Glutamatergic neuron (in vitro differentiated cells): ENCODE measurements at places on chromosomes 16 and 17. TPM values are rescaled to one million over a fixed set of nuclear protein-coding genes. Genes with fewer than 3 reads are reported as not detected.

Gene CCDC78
- total RNA-seq, result 18.9 TPM

Gene KRT36
- total RNA-seq, result not detected

GRCh38 chr17:12536472-12536871 lies 129.2 kb upstream of the MYOCD start:
- no peak for DNase-seq

GRCh38 chr17:61187038-61187437 lies 212.6 kb upstream of the TBX2 start:
- DNase-seq, result no peak

- DNase-seq, result no peak
These were observed 310.3 kb downstream of the CDH13 start for GRCh38 chr16:82936941-82937551.

DNA sequence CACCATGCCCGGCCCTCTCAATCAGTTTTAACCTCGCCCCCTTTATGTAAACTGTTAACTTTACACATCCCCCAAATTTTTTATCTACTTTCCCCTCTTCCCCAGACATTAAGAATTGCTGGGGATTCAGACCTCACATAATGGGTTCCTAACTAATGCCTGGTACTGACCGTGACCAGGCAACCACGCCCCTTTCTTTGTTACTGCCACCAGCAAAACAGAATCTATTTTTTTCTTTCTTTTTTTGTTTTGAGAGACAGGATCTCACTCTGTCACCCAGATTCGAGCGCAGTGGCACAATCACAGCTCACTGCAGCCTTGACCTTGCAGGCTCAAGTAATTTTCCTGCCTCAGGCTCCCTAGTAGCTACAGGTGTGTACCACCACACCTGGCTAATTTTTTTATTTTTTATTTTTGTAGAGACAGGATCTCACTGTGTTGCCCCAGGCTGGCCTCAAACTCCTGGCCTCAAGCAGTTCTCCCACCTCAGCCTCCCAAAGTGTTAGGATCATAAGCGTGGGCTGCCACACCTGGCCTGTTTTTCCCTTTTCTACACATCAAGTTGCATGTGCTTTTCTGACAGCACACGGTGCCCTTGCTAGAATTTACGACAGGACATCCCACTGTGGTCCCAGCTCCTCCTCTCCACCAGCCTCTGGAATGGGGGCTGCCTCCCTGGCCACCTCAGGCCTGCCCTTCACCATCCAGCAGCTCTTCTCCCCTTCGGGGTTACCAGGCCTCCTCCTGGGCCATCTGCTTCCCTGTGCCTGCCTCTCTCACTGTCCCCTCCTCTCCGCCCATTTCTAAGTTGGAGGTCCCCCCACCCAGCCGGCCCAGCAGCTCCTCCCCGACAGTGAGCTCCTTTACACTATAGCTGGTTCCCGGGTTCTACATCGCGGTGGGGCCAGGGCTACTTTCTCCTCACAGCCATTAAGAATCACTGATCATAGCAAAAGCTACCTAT lies 10.8 kb downstream of the CPNE2 start:
- DNase-seq, result no peak
